ENCODE measurements at places on chromosomes 3 and 15.

DNA sequence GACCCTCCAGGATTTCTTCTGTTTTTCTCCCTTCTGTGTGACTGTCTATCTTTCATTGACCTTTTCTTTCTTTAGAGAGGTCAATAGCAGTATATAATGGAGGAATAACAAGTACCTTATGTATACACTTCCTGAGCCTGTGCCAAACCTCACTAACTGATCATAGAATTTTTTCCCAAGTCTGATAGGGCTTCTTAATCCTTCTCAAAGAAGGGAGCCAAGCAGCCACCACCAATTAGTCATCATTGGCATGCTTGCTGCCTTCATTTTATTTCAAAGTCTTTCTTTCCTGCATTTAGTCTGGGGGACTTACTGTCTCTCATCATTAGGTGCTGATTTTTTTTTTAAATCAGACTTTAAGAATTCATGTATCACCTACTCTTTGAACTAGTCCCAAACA, 327.0 kb downstream of the FEZF2 start:
- no peak for DNase-seq

- no peak for DNase-seq
These were observed 129.3 kb downstream of the SST start for GRCh38 chr3:187540847-187541246.

GRCh38 chr3:115280506-115280905, 133.4 kb upstream of the ZBTB20 start:
- no peak for DNase-seq

- DNase-seq: no peak
These were observed 26.7 kb downstream of the ZIC4 start for GRCh38 chr3:147379651-147380050.

DNA sequence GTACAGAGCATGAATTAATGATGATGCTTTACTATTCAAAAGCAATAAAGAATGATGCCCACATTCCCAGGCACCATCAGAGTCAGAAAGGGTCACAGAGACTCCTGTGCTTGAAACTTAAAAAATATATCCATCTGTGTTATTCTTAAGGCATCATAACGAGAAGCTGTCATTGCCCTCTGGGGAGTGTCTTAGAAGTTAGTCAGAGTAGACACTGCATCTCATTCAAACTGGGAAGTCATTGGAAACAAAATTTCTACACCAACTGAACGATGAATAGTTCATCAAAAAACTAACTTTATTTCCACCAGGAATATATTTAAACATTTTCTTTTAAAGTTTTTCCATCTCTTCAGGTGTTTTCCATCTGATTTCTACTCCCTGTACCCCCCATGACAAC, 122.9 kb downstream of the RFTN1 start:
- no peak for DNase-seq

- DNase-seq: no peak
These were observed at the start of gene ERC2 for GRCh38 chr3:56468184-56469106. Gene ERC2 (minus strand): TSS chr3:56468467.

- DNase-seq: no peak
These were observed 273.6 kb downstream of the MECOM start for GRCh38 chr3:169389925-169390253.

DNA sequence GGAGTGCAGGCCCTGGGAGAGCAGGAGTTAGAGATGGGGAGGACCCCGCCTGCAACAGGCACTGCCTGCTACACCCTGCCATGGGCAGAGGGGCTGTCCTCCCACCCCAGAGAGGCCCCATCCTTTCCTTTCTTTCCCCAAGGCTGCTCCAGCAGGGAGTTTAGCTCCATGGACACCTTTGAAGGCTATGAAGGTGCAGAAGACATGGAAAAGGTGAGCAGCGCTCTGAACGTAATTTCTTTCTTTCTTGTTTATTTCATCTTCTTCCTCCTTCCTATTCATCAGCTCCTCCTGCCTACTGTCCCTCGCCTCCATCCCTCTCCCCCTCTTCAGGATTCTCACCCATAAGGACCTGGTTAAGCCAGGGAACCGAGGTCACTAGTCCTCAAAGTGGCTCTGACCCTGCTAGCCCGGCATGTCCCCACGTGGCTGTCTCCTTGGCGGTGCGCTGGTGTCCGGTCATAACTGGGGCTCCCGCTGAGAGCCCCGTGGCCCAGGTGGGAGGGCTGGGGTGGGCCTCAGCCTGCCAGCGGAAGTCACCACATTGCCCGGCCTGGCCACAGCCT, 16.0 kb upstream of the ADIPOQ start:
- no peak for DNase-seq

DNA sequence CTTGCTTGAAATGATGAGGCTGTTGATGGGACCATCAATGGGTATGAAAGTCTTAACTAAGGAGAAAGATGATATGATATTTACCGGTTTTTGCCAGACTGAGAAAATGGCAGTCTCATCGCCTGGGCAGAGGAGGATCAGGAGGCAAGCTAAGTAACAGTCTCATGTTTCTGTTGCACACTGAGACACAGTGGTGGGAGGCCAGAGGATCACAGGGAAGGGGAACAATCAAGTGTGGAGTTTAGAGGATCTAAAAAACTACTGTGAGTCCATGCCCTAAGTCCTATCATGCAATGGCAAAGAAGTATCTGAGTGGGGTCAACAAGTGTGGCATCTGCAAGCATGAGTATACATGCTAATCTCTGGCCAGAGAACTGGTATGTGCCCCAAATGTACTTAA, 62.2 kb downstream of the SUMF1 start:
- DNase-seq: no peak

GRCh38 chr15:51267703-51268083, 70.7 kb downstream of the CYP19A1 start:
- DNase-seq: no peak

- no peak for DNase-seq
These were observed 37.7 kb upstream of the CFAP161 start for GRCh38 chr15:81096398-81096797.

DNA sequence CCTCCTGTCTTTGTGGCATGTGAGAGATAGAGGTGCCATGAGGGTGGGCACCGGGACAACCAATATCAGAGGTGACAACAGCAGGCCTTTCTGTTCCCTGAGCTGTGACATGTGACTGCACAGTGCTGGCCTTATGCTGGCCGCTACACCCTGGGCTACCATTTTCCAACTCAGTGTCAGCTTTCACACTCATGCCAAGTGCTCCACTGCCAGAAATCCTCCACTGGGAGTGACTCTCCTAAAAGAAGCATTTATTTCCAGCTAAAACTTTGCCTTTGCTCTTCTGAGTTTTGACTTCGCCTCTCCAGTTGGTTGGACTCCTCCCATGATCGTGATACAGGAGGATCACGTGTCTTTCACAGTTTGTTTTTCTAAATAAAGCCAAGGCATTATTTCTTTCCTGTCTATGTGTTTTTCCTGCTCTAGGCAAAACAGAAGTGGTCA, 31.4 kb downstream of the CA12 start:
- peak; percentile 83 for DNase-seq

- DNase-seq: no peak
These were observed 8.7 kb downstream of the PLXNA1 start for GRCh38 chr3:126991366-126992200.

DNA sequence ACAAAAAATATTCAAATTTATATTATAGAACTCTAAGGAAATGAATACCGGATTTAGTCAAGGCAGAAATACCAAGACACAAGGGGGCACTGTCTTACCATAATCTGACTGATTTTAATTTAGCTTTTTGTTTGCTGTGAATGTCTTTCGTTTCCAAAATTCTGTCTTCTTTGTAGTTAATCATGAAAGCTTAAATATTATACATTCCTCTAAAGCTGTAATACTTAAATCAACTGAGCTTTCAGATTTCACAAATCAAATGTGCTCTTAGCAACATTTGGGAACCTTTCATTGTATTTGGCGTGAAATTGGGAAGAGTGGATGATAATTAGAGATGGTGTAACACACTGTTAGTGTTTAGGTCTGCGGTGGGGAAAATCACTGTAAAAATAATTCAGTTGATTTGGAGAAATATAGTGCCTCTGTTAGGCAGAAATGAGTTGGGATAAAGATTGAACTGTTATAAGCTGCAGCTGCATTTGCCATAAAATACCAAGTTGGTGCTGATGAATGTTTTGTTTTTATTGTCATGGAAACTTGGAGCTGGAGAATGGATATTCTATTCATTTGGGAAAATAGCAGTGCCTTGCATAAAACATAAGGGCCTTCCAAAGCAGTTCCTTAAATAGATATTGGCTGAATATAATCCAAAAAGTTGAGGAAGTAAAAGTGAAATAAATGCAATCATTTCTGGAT, 228.2 kb downstream of the TCF12 start:
- no peak for DNase-seq

DNA sequence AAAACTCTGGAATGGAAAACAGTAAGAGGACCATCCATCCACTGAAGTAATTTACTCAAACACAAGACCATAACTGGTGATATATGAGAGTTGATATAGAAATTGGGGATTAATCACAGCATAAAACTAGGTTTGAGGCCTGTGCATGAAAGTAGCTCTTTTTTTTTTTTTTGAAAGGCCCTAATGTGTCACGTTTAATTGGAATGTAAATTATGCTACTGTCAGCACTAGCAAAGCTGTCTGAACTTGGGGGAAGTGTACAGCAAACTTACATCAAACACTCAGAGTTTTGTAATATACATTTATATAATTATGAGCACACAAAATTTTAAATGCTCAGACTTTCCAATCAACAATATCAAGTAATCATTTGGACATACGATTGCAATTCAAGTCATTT, 154.1 kb downstream of the GREM1 start:
- no peak for DNase-seq

GRCh38 chr3:179324270-179324754, 1.5 kb downstream of the ZNF639 start:
- DNase-seq: no peak

- DNase-seq: no peak
These were observed 269.4 kb downstream of the UACA start for GRCh38 chr15:70493787-70494516.

DNA sequence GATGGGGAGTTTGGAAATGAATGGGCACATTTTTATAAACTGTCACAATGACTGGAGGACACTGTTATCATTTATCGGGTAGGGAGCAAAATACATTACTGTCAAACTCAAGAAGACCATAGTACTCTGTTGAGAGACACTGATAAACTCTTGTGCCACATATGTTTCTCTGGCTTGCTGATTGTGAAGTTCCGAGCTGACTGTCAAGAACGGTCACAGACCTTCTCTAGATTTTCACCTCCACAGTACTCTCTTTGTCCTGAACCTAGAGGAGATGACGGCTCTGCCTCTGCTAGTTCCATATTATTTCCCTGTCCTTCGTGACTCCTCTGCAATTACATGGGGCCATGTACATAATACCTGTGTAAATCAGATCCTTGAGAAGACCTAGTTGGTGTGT, 451.9 kb downstream of the LPP start:
- no peak for DNase-seq

DNA sequence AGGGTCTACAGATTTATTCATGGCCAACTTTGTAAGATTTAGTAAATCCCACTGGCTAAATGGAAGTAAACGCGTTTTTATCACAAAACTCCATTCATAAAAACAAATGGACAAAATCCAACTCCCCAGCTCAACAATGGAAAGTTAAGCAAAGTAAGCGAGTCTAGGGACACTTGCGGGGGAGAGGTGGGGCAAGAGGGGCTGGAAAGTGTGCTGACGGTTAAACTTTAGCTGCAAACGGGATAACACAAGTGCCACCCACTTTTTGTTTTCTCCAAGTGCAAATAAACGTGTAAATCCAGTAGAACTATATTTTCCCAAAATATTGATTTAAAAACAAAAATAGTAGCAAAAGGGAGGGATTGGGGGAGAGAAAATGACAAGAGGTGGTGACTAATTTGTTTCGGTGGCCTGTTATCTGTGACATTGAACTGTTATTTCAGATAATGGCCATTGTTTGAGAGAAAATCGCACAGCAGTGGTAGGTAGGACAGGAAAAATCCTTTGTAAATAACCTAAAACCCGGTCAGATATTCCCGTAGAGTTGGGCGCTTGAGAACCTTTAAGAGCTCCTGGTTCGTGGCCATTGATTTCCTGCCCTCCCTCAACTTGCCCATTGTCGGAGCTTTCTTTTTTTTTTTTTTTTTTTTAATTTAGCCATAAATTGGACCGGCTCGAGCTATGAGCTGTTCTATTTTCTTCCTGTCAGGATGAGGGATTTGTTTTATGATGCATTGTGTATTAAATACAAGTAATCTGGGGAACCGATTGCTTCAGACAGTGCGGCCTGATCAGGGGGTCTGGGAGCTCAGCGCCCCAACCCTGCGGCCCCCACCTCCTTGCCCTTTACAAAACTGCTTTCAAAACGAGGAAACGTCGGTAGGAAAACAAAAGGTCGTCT, 514.8 kb downstream of the MECOM start:
- DNase-seq: no peak

DNA sequence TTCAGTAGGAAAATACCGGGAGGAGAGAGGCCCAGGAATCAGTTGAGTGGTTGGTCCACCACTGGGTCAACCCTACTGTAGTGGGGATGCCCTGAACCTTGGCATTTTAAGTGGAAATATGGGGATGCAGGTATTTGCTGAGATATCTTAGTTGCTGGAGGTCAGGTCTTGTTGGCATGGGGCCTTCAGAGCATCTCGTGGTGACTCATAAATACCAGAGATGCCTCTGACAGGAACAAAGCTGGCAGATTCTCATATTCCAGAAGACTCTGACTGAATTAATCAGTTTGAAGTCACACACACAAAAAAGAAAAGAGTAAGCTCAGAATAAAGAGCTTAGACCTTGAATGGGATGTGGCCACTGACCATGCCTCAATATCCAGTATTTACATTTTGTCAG, 91.6 kb downstream of the CACNA2D3 start:
- no peak for DNase-seq

DNA sequence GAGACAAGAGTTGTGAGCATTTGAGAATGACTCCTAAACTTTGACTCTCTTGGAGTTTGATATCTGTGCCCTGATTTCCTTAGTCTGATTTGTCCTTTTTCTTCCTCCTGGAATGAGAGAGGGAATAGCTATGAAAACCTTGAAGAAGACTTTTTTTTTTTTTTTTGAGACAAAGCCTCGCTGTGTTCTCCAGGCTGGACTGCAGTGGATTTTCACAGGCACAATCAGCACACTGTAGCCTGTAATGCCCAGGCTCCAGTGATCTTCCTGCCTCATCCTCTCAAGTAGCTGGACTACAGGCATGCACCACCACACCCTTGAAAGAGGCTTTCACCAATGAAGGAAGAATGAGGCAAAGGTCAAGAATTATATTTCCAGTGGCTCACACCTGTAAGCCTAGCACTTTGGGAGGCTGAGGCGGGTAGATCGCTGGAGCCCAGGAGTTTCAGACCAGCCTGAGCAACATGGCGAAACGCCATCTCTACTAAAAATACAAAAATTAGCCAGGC, 10.3 kb upstream of the ARGFX start:
- no peak for DNase-seq

DNA sequence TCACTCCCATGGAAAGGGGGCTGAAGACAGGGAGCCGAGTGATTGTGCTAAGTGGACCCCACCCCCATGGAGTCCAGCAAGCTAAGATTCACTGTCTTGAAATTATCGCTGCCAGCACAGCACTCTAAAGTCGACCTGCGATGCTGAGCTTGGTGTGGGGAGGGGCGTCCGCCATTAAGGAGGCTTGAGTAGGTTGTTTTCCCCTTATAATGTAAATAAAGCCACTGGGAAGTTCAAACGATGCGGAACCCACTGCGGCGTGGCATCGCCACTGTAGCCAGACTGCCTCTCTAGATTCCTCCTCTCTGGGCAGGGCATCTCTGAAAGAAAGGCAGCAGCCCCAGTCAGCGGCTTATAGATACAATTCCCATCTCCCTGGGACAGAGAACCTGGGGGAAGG, 10.9 kb upstream of the SRGAP3 start:
- DNase-seq: no peak

All from tibial artery (tissue), 4 donors.